ENCODE measurements at places on chromosomes 2 and 18.
A peak's percentile ranks its signal among the peaks of the same experiment; 100 is the strongest.

- DNase-seq, result no peak
Observed at GRCh38 chr2:20384953-20385352, 34.3 kb upstream of the PUM2 start.

DNA sequence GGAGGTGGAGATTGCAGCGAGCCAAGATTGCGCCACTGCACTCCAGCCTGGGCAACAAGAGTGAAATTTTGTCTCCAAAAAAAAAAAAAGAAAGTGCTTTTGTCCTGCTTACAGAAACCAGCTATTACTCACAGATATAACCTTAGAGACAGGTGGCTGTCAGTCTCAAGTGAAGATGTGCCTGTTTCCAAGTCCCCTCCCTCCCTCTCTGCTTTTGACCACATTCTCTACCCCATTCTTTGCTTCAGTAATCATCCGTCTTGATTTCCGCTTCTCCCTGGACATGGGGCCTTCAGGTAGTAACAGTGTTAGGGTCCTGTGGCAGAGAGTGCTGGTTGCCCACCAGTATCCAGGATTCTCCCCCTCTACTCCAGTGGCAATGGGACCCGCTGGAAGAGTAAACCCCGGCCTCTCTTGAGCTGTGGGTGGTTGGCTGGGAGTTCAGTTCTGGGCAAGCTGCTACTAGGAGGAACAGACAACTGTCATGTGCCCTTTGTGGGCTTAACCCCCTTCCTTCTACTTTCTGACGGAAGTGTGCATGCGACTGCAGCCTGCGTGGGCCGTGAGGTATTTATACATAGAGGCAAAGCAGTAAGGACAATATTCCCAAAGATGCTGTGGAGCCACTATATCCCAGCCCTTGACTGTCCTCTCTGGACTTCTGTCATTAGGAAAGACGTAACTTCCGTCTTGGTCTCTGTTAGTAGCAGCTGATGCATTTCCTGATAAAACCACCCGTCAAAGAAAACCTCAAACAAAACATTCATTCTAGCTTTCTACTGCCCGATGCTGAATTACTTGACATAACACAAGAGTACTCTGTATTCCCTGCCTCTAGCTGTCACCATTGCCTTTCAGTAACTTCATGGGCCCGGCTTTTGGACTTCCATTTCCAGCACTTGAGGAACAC is 17.8 kb downstream of the PDCL3 start:
- no peak for DNase-seq

- DNase-seq, result peak; percentile 89
Observed at GRCh38 chr2:242031481-242032019, 162.0 kb downstream of the RTP5 start.

- no peak for DNase-seq
Observed at GRCh38 chr18:5061785-5062184, 135.3 kb downstream of the AKAIN1 start.

DNA sequence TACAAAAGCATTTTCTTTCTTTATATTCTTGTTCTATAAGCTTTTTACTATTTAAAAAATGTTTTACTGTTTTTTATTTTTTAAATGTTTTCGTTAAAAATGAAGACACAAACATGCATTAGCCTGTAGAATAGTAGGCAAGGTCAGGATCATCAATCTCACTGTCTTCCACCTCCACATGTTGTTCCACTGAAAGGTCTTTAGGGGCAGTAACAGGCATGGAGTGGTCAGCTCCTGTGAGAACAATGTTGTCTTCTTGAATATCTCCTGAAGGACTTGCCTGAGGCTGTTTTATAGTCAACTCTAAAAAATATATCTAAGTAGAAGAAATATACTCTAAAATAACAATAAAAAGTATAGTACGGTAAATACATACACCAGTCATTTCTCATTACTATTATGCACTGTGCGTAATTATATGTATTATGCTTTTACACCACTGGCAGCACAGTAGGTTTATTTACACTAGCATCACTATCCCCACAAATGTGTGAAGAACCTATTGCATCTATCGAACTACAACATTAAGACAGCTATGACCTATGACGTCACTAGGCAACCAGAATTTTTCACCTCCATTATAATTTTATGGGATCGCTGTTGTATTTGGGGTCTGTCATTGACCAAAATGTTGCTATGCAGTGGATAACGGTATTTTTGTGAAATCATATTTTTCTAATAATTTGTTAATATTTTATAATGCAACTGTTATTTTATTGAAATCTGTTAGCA is 764.3 kb downstream of the METTL4 start:
- DNase-seq, result no peak

- no peak for DNase-seq
Observed at GRCh38 chr2:35522450-35522849, 833.1 kb upstream of the CRIM1 start.

DNA sequence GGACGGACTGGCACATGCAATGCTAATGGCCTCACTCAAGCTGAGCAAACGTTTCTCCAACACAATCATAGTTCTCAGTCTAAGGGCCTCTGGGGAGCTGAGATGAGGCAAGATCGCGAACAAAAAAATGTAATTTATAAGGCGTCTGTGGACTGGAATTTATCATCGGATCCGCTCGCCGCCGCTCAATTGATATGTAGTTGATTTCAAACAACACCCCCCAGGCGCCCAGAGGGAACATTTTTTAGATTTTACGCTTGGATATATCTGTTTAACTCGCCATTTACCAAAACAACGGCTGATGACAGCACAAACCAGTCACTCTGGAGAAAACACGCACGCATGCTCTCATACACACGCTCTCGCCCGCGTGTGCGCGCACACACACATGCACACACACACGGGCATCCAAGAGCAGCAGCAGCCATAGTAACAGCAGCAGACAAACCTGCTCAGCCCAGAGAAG is 335.8 kb downstream of the SMAD2 start:
- no peak for DNase-seq

GRCh38 chr2:20212459-20212870 is 12.5 kb downstream of the SDC1 start:
- no peak for DNase-seq

- no peak for DNase-seq
Observed at GRCh38 chr2:230785346-230785745, 72.7 kb downstream of the CAB39 start.

- DNase-seq, result no peak
Observed at GRCh38 chr2:226283796-226284195, 515.8 kb downstream of the IRS1 start.

- peak; percentile 1 for DNase-seq
Observed at GRCh38 chr2:70962211-70962884, 16.1 kb upstream of the ANKRD53 start.

DNA sequence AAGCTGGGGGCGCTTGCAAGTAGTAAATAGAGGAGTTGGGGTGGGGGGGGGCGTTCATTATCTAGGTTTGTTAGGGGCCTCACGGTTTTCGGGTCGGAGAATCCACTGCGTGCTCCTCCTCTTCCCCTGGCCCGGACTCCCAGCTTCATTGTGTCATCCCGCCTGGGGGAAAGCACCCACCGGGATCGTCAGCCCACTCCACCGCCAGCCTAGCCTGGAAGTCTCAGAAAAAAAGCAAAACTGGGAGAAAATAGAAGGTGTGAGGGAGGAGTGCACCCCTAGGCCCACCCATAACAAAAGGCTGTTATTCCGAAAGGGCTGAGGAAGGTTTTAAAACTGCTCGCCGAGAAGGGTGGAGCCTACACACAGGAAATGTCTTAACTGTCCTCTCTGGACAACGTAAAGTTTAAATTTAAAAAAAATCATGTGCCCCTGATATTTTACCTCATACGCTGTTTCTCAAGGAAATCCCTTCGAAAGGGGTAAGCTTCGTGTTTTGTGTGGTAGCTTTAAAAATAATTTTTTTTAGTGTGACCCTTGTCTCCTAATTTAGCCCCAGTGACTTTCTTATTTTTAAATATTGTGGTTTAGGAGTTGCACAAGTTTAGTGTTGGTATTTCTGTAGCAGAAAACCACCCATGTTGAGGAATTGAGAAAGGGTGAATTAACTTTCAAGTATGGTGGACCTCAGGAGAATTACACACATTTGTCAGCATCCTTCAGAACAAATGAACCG is 104.2 kb downstream of the SPTBN1 start:
- peak; percentile 71 for DNase-seq

GRCh38 chr2:3066831-3067230 is 310.8 kb downstream of the EIPR1 start:
- DNase-seq, result no peak

- DNase-seq, result no peak
Observed at GRCh38 chr2:196409376-196409775, 230.1 kb upstream of the CCDC150 start.

DNA sequence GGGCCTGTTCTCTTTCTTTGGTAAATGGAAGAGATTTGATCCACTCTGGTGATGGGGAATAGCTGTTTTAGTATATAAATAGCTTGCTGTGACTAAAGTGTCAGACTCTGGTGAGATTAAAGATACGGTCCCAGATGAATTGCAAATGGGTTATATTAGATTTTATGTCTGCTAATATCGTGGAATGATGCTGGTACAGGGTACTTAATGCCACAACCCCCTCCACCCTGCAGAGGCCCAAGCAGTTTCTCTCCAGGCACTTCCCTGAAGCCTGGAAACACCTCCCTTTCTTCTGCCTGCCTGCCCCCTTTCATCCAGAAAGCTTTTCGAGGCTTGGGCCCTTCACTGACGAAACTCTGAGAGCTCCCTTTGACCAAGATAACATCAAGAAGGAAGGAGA is 21.4 kb upstream of the RFX8 start:
- DNase-seq, result no peak

GRCh38 chr2:24438106-24438505 is 52.9 kb upstream of the NCOA1 start:
- peak; percentile 37 for DNase-seq

DNA sequence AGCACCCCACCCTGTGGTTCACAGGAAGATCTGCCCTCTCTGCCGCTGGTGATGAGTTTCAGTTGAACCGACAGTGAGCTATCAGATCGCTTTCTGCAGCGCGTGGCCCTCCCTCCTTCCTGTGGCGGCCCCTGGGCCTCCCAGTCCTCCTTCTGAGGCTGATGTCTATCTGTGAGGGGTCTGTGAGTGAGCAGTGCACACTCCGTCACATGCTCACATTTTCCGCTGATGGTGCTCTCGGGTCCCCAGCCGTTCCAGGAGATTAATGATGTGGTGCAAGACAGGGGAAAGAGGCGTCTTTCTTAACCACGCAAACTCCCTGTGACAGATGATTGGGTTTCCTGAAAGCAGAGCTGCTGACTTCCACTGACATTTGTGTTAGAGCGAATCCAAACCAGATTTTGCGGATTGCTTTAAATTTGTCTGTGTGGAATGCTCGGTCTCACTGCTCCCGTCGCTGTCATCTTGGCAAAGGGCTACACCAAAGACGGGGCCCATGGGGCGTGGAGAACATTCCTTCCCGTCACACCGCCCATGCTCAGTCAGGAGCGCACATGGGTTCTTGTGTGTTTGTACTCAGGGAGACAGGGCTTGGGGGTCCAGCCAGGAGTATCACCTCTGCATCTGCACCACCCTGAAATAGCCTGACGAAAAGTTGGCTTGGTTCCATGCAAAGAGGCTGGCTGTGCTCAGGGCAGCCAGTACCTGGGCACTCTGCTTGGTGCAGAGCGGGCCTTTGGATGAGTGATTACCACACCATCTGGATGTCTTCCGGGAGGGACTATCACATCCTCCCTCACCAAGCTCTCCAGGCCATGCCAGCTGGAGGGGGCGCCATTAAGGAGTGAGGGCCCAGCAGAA is 154.7 kb upstream of the HS6ST1 start:
- peak; percentile 88 for DNase-seq

- DNase-seq, result no peak
Observed at GRCh38 chr2:36849265-36849664, 117.1 kb downstream of the STRN start.

DNA sequence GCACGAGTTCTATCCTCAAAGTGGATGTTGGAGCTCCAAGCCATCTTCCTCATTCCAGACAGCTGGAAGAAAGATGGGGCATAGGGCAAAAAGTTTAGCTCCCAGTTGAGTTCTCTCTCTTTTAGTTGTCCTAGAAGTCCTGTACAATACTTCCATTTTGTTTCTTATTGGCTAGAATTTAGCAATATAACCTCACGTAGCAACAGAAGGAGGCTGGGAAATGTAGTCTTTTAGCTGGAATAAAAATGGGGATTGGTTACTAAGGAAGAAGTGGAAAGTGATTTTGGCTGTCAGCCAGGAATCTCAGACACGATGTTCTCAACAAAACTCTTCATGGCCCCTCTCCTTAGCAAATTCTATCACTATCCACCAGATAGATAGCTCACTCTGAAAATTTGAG is 79.9 kb downstream of the PLCL1 start:
- DNase-seq, result no peak

DNA sequence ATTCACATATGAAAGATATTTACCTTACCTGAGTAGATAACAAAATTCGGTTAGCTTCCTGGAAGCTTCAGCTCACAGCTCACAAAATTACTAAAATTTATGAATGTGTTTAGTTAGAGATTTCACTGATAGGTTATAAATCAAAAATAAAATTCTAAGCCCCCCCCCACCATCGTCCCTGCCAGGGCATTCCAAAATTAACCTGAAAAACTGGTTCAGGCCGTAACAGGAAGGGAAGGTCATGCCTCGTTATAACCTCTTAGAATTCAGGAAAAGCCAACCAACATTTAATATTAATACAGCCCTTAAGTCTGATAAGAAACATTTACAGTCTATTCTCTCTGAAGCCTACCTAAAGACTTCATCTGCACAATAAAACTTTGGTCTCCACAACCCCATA is 48.9 kb downstream of the COX7A2L start:
- DNase-seq, result no peak

GRCh38 chr2:69716555-69717120 is 25.3 kb upstream of the ANXA4 start:
- peak; percentile 33 for DNase-seq

DNA sequence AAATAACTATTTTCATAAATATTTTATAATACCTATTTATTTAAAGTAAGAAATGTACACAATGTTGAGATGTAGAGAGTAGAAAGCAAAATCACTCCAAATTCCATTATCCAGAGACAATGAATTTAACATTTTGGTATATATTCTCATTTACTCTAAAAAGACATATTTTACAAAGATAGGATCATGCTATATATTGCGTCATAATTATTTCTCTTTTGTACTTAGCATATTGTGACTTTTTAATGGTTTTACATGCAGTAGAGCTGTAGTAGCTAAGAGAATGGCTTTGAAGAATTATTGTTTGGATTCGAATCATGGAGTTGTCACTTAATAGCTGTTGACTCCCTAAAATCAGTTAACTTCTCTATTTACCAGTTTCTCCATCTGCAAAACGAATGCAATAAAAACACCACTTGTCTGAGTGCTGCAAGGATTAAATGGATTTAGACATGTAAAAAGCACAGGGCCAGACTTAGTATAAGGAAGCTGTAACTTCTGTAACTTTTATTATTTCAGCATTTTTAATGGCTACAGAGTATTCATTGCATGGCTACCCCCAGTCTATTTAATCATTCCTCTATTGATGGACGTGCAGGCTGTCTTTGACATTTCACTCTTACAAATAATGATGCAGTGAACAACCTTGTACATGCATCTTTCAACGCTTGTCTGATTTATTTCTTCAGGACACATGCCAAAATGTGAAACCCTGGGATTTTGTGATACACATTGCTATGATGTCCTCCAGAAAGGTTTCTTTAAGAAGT is 33.2 kb downstream of the KCNS3 start:
- DNase-seq, result no peak

GRCh38 chr2:40700231-40700954 is 248.5 kb upstream of the SLC8A1 start:
- no peak for DNase-seq

- peak; percentile 28 for DNase-seq
Observed at GRCh38 chr2:71129114-71129901, 721 bp downstream of the MCEE start.

GRCh38 chr2:233764264-233764663 is 4.2 kb downstream of the UGT1A1 start:
- peak; percentile 38 for DNase-seq

- no peak for DNase-seq
Observed at GRCh38 chr2:127039387-127040031, 67.4 kb downstream of the BIN1 start.

Data from GM03348 (cell line).